CD4-positive, alpha-beta memory T cell (primary cell): ENCODE measurements at places on chromosomes 4 and X. TPM values are rescaled to one million over a fixed set of nuclear protein-coding genes. Genes with fewer than 3 reads are reported as not detected.

CPLX1 gene
- polyA plus RNA-seq, result 0.26 TPM

DNA sequence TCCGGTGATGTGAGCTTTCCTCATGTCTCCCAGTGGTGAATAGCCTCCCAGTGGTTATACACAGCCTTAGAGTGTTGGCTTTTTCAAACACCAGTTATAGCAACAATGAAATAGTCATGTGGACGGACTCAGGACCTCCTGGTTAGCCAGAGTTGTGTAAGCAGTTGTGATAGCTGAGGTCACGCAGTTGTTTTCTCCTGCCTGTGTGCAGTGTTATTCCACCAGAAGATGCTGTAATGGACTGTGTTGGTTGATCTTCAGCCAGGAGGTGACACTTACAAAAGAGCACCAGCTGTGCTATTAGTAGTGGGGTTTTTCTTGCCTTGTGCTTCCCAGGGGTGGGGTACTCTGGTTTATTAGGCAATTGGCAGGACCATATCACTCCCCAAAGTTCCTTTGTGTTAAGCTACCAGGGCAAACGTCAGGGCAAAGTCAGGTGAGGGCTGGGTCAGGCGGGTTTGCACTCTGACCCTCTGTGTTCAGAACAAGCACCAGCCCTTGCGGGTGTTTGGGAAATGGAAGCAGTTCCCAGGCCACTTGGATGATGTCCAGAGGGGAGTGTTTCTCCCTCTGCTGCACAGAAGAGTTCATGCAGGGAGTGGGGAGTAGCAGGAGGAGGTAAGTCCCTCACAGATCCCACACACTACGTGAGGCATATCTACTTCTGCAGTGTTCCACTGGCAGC is 252.6 kb downstream of the TMEM47 start:
- H3K4me3 ChIP-seq, result no peak overlapping the region
- no peak overlapping the region for H3K27ac ChIP-seq
- H3K4me1 ChIP-seq, result no peaks in the 10 kb centered on the region
- no peaks in the 10 kb centered on the region for H3K27me3 ChIP-seq

- H3K36me3 ChIP-seq, result no peaks in the 10 kb centered on the region
- no peaks in the 10 kb centered on the region for H3K27me3 ChIP-seq
- H3K27ac ChIP-seq, result no peak overlapping the region
- H3K4me3 ChIP-seq, result no peak overlapping the region
- DNase-seq, result no peak
- H3K4me1 ChIP-seq, result no peaks in the 10 kb centered on the region
These were observed 139.9 kb downstream of the NDST3 start for GRCh38 chr4:118173956-118174725.

DNA sequence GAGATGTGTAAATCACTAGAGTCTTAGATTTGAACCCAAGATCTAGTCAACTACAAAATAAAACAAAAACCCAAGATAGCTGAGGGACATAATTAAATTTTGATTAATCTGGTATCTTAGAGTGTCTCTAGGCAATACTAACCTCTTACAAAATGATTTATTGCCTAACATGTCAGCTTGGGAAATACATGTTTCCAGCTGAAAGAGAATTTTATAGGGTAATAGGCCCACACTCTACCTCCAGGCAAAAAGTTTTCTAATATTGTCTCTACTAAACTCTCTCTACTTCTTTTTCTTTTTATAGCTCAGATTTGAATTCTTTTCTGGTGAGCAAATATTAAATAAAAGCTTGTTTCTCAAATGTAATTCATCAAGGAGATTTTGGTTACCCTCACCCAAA is 263.2 kb downstream of the IL15 start:
- H3K4me3 ChIP-seq, result no peak overlapping the region
- H3K27me3 ChIP-seq, result no peaks in the 10 kb centered on the region
- H3K4me1 ChIP-seq, result no peaks in the 10 kb centered on the region
- no peak overlapping the region for H3K27ac ChIP-seq
- no peak for DNase-seq

DNA sequence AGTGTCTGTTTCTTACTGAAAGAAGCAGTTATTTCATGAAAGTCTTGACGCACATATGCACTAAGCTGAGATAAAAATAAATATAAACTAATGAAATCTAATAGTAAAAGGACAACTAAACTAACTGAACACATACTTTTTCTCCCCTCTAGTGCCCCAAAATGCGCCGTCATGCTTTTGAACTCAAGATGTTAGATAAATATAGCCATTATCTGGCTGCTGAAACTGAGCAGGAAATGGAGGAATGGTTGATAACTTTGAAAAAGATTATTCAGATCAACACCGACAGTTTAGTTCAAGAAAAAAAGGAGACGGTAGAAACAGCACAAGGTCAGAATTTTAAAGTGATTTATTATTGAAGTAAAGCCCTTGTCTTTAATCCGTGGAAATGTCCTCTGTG is 70.2 kb downstream of the DOCK11 start:
- H3K27me3 ChIP-seq, result no peaks in the 10 kb centered on the region
- DNase-seq, result no peak
- no peaks in the 10 kb centered on the region for H3K4me1 ChIP-seq
- no peak overlapping the region for H3K4me3 ChIP-seq
- peaks cover 20% of the 10 kb centered on the region for H3K36me3 ChIP-seq

GRCh38 chr4:5366421-5366820 is 315.1 kb downstream of the STK32B start:
- H3K4me3 ChIP-seq, result no peak overlapping the region
- H3K4me1 ChIP-seq, result no peaks in the 10 kb centered on the region
- H3K36me3 ChIP-seq, result no peaks in the 10 kb centered on the region

DNA sequence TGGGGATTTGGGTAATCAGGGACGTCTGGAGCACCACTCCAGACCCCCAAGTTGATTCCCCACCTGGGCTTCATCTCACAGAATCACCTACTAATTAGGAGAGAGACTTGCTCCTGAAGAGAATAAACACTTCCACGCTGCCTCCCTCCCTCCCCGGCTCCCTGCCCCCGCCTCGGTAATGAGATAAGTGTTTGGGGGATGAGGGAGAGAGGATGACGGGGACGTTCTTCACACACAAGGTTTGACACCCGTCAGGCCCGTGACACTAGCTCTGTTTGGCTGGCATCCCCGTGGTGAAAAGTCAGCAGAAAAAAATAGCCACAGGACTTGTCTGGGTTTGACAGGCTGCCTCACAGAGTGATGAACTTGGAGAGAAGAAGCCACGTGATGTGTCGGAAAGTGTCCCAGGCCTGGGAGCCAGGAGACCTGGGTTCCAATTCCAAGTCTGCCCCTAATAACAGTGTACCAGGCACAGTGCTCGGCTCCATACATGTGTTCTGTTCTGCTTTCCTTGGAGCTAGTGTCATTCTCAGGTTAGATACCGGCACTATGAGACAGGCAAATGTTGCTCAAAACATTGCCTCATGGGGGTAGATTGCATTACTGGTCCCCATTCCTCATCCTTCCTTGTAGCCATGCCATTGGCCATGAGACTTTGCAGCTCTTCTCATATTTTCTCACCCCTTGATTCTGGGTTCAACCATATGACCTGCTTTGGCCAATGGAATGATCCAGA is 578.0 kb downstream of the BCOR start:
- no peaks in the 10 kb centered on the region for H3K4me1 ChIP-seq
- DNase-seq, result no peak
- no peaks in the 10 kb centered on the region for H3K36me3 ChIP-seq
- H3K27ac ChIP-seq, result no peak overlapping the region
- H3K4me3 ChIP-seq, result no peak overlapping the region

DNA sequence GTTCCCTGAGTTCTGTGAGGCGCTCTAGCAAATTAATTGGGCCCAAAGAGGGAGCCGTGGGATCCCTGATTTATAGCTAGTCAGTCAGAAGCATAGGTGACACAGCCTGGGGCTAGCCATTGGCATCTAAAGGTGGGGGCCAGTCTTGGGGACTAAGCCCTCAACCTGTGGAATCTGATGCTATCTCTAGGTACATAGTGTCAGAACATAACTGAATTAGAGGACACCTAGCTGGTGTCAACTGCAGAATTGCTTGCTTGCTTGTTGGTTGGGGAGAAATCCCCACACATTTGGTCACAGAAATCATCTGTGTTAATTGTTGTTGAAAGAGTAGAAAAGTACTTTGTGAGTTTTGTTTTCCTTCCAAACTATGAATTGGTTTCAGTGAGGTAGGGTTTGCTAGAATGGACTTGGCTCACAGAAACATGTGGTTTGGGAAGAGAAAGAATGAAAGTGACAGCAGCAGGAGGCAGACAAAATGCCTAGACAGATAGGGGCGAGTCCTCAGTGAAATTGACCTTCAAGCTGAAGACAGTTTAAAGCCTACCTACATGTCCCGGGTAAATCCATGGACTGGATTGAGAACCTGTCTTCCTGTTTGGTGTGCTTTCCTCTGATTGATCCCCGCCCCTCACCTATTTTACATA is 12.8 kb upstream of the GPR82 start:
- H3K27ac ChIP-seq, result no peak overlapping the region
- no peak for DNase-seq
- H3K4me3 ChIP-seq, result no peak overlapping the region
- H3K4me1 ChIP-seq, result peaks cover 10% of the 10 kb centered on the region
- H3K27me3 ChIP-seq, result no peaks in the 10 kb centered on the region
- H3K36me3 ChIP-seq, result no peaks in the 10 kb centered on the region

DNA sequence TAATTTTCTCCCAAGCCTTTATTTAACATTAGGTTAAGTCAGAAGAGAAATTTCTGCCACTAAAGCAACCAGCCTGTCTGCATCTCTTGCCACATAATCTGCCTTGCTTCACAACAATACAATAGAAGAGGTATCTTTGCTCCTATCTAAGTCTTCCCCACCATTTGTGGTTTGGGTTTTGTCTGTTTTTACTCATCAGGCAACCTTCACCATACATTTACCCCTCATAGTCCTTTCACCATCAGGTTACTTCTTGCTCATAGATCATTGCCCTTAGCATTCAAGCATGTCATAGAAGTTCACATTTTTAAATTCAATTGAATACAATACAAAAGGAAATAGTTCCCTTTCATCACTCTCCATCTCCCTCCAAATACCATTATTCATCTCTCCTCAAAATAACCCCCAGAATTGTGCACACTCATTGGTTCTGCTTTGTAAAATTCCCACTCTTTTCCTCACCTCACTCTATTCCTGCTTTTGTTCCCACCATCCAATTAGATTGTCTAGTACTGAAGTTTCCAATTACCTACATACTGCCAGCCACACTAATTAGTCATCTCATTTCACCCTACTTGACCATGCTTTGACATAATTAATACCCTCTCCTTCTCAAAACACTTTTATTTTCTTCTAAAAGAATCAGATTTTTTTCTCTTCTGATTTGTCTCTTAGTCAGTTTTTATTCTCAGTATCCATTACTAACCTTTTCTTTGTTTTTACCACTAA is 1957.0 kb upstream of the AGA start:
- no peaks in the 10 kb centered on the region for H3K4me1 ChIP-seq
- H3K27ac ChIP-seq, result no peak overlapping the region
- no peak for DNase-seq
- H3K4me3 ChIP-seq, result no peak overlapping the region
- H3K36me3 ChIP-seq, result no peaks in the 10 kb centered on the region
- no peaks in the 10 kb centered on the region for H3K27me3 ChIP-seq

GRCh38 chr4:29553846-29554245 is 1166.3 kb upstream of the PCDH7 start:
- H3K27ac ChIP-seq, result no peak overlapping the region
- no peaks in the 10 kb centered on the region for H3K4me1 ChIP-seq
- no peaks in the 10 kb centered on the region for H3K27me3 ChIP-seq
- no peak for DNase-seq
- H3K36me3 ChIP-seq, result no peaks in the 10 kb centered on the region
